Activated gamma-delta T cell treated with anti-CD3 and anti-CD28 coated beads, Interleukin-2, amount 50 U/mL, for 16 hours (primary cell): ENCODE measurements at places on chromosomes 1 and 21.
A peak's percentile ranks its signal among the peaks of the same experiment; 100 is the strongest.

- DNase-seq: no peak
Observed at GRCh38 chr1:191993549-191993948, 164.7 kb upstream of the RGS18 start.

GRCh38 chr1:115877511-115877910 lies 36.6 kb upstream of the NHLH2 start:
- DNase-seq: no peak

DNA sequence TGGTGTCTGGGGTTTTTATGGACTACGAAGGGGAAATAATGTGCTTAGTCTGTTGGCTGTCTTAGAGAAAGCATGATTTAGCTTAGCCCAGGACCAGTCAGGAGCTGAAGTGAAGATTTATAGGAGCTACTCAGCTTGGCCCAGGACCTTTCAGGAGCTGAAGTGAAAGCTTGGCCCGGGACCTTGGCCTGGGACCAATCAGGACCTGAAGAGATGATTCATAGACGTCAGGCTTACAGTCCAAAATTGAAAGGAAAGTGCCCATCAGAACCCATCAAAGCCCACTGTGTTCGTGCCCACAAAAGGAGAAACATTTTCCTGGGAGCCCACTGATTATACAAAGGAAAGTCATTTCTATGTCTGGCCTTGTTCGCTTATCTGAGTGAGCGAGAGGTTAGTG lies 35.6 kb downstream of the MSTO1 start:
- DNase-seq: no peak

DNA sequence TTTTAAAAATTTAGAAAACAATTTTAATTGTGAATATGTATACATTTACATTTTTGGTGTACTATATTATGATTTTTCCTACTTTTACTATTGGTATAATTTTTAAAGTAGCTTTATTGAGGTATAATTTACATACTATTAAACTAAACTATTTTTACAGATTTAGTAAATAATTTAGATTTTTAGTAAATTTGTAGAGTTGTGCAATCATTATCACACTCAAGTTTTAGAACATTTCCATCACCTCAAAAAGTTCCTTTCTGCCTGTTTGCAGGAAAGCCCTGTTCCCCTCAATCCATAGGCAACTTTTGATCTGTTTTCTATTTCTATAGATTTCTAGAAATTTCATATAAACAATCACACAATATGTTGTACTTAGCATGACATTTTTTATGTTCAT lies 8.2 kb downstream of the PHTF1 start:
- no peak for DNase-seq

DNA sequence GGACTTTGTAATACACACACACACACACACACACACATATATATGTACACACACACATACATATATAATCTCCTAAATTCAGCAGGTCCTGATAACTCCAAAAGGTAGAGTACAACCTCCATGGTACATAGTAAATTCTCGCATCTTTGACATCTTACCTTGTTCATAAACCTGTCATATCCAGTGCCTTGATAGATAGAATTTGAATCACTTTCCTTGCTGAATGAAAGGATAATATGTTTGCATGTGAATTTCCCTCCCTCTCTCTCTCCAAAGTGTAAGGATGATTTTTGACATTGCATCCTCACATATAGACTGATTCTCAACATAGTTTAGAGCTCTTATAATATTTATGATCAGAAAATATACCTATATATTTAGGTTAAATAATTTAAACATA lies 567.1 kb upstream of the ADGRL2 start:
- DNase-seq: no peak

GRCh38 chr21:45228171-45228641 lies 59.5 kb downstream of the POFUT2 start:
- DNase-seq: peak; percentile 73

GRCh38 chr1:200738949-200739651 lies 407 bp downstream of the CAMSAP2 start:
- DNase-seq: peak; percentile 0

GRCh38 chr1:150234309-150234565 lies 1.7 kb downstream of the ANP32E start:
- DNase-seq: no peak

DNA sequence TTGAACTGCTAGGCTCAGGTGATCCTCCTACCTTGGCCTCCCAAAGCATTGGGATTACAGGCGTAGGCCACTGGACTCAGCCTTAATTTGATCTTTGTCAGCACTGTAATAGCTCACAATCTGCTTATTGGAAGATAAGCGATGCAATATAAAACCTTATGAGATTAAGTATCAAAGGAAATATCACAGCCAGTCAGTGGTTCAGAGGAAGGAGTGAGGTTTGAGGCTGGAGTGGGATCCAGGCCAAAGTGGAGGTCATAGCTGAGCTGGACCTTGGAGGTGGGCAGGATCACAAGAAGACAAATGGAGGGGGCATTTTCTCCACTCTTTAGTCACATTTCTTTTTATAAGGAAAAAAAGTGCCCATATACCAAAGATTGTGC lies 228.5 kb downstream of the RHOU start:
- DNase-seq: no peak

- DNase-seq: no peak
Observed at GRCh38 chr1:145884675-145885074, 991 bp downstream of the ANKRD35 start.

DNA sequence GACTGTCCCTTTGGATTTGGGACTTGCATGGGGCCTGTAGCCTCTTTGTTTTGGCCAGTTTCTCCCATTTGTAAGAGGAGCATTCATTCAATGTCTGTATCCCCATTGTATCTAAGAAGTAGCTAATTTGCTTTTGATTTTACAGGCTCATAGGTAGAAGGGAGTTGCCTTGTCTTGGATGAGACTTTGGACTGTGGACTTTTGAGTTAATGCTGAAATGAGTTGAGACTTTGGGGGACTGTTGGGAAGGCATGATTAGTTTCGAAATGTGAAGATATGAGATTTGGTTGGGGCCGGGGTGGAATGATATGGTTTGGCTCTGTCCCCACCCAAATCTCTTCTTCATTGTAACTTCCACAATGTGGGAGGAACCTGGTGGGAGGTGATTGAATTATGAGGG lies 151.7 kb downstream of the PRDM2 start:
- DNase-seq: no peak

GRCh38 chr1:941588-942383 lies 17.3 kb downstream of the NOC2L start:
- no peak for DNase-seq

DNA sequence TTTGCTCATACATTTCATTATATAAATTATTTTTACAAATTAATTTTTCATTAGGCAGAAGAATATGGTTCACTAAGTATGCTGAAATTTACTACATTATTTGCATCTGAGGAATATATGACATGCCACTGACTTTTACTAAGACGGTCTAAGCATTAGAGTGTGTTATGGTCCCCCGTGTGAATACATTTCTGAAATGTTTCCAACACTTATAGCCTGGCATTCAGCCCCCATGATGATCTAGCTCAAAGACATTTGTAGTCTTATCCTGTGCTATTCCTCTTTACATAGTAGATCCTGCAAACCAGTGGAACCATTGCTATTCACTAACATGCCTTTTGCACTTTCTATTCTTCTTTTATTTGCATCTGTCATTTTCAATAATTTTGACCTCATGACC lies 1878.0 kb downstream of the MRPL39 start:
- no peak for DNase-seq

- DNase-seq: no peak
Observed at GRCh38 chr1:113437554-113438341, 47.4 kb downstream of the MAGI3 start.

- DNase-seq: no peak
Observed at GRCh38 chr1:219713981-219714381, 101.1 kb upstream of the ZC3H11B start.

DNA sequence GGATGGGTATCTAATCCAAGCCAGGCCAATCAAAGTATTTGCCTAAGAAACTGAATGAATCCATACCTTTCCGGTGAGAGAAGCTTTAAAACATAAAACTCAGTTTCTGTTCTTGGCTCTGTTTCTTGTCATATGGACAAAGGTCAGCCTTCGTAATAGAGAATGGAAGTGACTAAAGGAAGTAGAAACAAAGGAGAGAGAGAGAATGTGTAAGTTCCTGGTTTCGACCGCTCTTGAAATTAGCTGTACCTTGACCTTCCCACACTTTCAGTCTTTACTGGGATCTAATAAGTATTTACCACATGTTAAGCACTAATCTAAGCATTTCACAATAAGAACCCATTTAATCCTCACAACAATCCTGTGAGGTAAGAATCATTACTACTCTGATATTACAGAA lies 19.6 kb upstream of the CLCA4 start:
- no peak for DNase-seq

- no peak for DNase-seq
Observed at GRCh38 chr1:94966033-94966432, 39.1 kb upstream of the CNN3 start.

DNA sequence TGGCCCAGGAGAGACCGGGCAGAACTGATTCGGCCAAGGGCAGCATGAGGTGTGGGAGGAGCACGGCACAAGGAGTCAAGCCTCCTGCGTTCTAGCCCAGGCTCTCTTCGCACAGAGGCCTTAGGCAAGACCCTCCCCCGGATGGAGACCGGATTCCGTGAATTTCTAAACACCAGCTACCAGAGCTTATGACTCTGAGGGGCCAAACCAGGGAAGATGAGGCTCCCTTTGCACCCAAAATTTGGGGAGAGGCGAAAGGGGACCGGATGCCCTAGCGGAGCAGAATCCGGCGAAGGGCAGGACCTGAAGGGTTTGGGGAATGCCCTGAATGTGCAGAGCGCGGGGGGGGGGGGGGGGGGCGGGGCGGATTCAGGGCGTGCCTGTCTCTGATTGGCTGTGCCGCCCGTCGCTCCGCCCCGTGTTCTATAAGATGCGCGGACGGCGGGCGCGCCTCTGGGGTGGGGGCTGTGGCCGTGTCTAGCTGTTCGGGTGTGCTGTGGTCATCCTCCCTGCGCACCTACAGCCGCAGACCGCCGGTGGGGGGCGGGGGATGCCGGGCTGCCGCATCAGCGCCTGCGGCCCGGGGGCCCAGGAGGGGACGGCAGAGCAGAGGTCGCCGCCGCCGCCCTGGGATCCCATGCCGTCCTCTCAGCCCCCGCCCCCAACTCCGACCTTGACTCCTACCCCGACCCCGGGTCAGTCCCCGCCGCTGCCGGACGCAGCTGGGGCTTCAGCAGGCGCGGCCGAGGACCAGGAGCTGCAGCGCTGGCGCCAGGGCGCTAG lies at the start of gene TRNP1:
TRNP1 (plus strand) TSS at position 456 of the 783 bp plus-strand sequence; CDS start at position 551, 95 bp downstream.
- DNase-seq: peak; percentile 40

DNA sequence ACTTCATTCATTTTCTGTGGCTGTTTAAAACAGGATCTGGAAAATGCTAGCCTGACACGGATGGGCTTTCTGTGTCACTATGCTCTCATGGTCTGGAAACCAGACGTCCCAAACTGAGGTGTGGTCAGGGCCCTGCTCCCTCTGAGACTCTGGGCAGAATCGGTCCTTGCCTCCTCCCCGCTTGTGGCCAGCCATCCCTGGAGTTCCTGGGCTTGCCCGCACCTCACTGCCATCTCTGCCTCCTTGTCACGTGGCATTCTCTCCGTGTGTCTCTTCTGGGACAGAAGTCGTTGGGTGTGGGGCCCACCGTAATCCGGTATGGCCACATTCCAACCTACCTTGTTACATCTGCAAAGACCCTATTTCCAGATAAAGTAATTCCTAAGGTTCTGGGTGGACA lies 10.1 kb upstream of the ACTRT2 start:
- no peak for DNase-seq

DNA sequence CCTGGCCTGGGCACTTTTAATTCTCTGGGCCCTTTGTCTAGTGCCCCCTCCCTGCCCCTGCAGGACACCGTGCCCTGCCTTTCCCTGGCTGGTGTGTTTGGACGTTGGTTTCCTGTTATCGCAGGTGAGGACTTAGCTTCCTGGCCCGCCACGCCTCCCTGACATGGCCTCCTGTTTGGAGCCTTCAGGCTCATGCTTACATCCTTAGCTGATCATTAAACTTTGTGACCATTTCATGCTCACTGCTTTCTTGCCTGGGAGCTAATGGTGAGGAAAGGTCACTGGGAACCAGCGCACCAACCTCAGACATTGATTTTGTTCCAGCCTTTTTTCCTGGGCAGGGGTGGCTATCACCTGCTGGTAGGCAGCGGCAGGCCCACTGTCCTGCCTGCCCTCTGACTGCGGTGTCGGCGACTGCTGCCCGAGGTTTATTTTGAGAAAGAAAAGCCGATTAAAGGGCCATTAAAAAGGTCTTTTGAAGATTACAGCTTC lies 3.7 kb downstream of the PFKL start:
- no peak for DNase-seq

DNA sequence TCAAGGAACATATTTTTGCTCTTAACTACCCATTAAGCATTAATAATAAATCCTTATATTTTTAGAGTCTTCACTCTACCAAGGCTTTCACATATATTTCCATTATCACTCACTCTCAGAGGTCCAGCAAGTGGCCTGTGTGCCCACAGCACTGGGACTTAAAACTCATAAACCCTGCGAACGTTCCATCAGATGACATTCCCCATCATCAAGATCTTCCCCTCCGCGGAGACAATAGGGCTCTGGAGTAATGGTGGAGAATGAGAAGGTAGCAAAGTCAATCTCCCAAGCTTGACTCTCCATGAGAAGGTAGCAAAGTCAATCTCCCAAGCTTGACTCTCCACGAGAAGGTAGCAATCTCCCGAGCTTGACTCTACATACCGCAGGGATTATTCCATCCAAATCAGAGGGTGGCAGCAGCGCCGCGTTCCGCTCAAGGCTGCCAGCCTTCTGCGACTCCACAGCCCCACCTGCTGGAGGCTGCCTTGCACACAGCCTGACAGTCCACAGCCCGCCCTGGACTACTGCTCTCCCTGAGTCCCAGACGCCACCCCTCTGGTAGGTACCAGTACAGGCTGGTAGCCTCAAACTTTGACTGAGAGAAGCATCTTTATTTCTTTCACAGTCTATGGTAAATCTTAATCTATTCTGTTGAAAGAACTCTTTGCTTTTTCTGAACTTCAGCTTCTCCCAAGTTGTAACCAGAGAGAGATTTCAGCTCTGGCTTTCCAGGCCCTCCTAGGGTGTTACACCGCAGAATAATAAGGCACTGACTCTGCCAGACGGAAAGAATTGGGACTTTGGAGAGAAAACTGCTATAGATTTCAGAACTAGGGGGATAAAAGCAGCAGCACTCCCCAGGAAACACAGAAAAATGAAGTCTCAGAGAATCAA lies 26.4 kb upstream of the CTTNBP2NL start:
- DNase-seq: peak; percentile 67

DNA sequence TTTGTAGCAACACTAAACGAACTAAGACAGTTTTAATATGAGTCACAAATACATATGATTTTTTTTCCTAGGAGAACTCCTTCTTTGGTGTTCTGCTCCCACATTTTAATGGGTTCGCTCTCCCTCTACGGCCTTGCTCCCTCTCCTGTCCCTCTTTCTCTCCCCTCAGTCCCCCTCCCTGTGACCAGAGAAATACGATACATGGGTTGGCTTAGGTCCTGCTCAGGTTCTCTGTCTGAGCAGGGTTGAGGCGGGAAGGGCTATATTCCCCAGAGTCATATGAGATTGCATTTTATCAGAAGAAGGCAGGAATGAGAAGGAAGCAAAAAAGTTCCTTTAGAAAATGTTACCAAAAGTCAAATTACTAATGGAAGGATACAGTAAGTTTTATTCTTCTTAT lies 44.6 kb downstream of the UBE2U start:
- no peak for DNase-seq

- no peak for DNase-seq
Observed at GRCh38 chr1:103107741-103108375, 464 bp downstream of the COL11A1 start.

- DNase-seq: no peak
Observed at GRCh38 chr1:51671527-51672325, 54.8 kb downstream of the OSBPL9 start.

GRCh38 chr21:16841975-16842695 lies 670.7 kb upstream of the CXADR start:
- no peak for DNase-seq
